Psoas muscle (tissue), 8 donors: ENCODE measurements at places on chromosomes 5 and 9.

- H3K4me1 ChIP-seq, result peaks cover 10% of the 10 kb centered on the region
- peak overlapping the region; percentile 93 for H3K4me3 ChIP-seq
- no peaks in the 10 kb centered on the region for H3K27me3 ChIP-seq
- DNase-seq, result no peak
- H3K36me3 ChIP-seq, result no peaks in the 10 kb centered on the region
Measured at GRCh38 chr5:122775550-122776542, 966 bp downstream of the SNX2 start.

- no peak overlapping the region for H3K27ac ChIP-seq
- H3K4me1 ChIP-seq, result no peaks in the 10 kb centered on the region
- H3K36me3 ChIP-seq, result no peaks in the 10 kb centered on the region
- H3K4me3 ChIP-seq, result no peak overlapping the region
- no peaks in the 10 kb centered on the region for H3K27me3 ChIP-seq
Measured at GRCh38 chr9:78899006-78899405, 602.1 kb downstream of the PSAT1 start.

DNA sequence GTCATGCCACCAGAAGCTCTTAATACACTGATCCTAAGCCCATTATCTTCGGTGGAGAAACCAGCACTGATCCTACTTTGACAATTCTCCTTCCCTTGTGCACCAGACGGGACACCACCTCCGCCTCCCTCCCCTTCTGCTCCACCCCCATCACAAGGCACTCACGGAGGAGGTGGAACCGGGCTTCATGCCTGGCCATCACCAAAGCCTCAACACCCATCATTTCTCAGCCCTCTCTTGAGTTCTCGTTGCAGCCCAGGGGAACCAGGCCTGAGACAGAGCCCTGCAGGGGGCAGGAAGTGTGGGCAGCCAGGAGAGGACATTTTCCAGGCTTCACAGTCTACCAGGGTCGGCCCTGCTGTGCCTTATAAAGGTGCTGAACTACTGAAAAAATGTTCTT, 160.5 kb downstream of the GOLPH3 start:
- H3K4me1 ChIP-seq, result peaks cover 12% of the 10 kb centered on the region
- H3K27me3 ChIP-seq, result no peaks in the 10 kb centered on the region
- no peaks in the 10 kb centered on the region for H3K36me3 ChIP-seq
- H3K4me3 ChIP-seq, result no peak overlapping the region

- no peaks in the 10 kb centered on the region for H3K4me1 ChIP-seq
- no peaks in the 10 kb centered on the region for H3K36me3 ChIP-seq
- H3K4me3 ChIP-seq, result no peak overlapping the region
- H3K27me3 ChIP-seq, result no peaks in the 10 kb centered on the region
Measured at GRCh38 chr5:138148811-138149210, 9.6 kb upstream of the NME5 start.

- no peaks in the 10 kb centered on the region for H3K4me1 ChIP-seq
- H3K36me3 ChIP-seq, result no peaks in the 10 kb centered on the region
- no peak for DNase-seq
- H3K27ac ChIP-seq, result no peak overlapping the region
- H3K27me3 ChIP-seq, result no peaks in the 10 kb centered on the region
Measured at GRCh38 chr9:19223724-19224123, 6.8 kb upstream of the DENND4C start.

GRCh38 chr9:133869674-133870405, 122.3 kb downstream of the VAV2 start:
- peaks cover 19% of the 10 kb centered on the region for H3K27me3 ChIP-seq
- DNase-seq, result no peak
- no peaks in the 10 kb centered on the region for H3K36me3 ChIP-seq
- no peak overlapping the region for H3K4me3 ChIP-seq
- no peak overlapping the region for H3K27ac ChIP-seq
- H3K4me1 ChIP-seq, result no peaks in the 10 kb centered on the region

- H3K27ac ChIP-seq, result no peak overlapping the region
- H3K4me3 ChIP-seq, result no peak overlapping the region
- no peaks in the 10 kb centered on the region for H3K27me3 ChIP-seq
- H3K36me3 ChIP-seq, result no peaks in the 10 kb centered on the region
- H3K4me1 ChIP-seq, result peaks cover 5% of the 10 kb centered on the region
- no peak for DNase-seq
Measured at GRCh38 chr5:6556089-6556801, 76.6 kb downstream of the NSUN2 start.

GRCh38 chr9:12094046-12094445, 599.1 kb upstream of the TYRP1 start:
- H3K4me3 ChIP-seq, result no peak overlapping the region
- H3K27ac ChIP-seq, result no peak overlapping the region
- H3K36me3 ChIP-seq, result no peaks in the 10 kb centered on the region
- DNase-seq, result no peak
- H3K4me1 ChIP-seq, result no peaks in the 10 kb centered on the region

DNA sequence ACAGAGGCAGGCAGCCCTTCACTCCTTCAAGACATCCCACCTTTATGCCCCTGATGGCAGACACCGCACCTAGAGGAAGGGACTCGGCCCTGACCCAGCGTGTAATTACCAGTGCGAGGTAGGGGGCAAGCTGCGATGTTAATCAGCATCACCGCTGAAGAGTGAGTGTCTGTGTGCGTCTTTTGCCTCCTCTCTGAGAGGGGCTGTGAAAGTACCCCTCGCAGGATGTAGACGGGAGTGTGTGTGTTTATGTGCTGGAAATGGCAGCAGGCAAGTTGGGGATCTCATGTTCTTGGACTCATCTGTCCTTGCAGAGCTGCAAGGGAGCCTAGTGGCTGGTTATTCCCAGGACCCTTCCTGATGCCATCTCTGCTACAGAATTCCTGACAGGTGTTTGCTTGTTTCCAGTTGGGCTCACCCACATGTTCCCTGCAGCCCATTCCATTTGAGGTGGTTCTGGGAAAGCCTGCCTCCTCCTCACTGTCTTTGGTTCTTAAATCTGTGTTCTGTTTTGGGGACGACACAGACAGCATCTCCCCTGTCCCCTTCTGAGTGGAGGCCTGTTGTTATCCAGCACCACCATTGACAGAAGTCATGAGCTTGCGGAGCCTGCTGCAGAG, 70.5 kb downstream of the ZNF618 start:
- H3K27ac ChIP-seq, result no peak overlapping the region
- DNase-seq, result no peak
- H3K27me3 ChIP-seq, result no peaks in the 10 kb centered on the region
- H3K36me3 ChIP-seq, result no peaks in the 10 kb centered on the region
- H3K4me1 ChIP-seq, result no peaks in the 10 kb centered on the region
- H3K4me3 ChIP-seq, result no peak overlapping the region

- DNase-seq, result no peak
- H3K27me3 ChIP-seq, result no peaks in the 10 kb centered on the region
- peaks cover 10% of the 10 kb centered on the region for H3K4me1 ChIP-seq
- no peaks in the 10 kb centered on the region for H3K36me3 ChIP-seq
- no peak overlapping the region for H3K4me3 ChIP-seq
Measured at GRCh38 chr9:5582835-5583195, 46.1 kb upstream of the RIC1 start.

DNA sequence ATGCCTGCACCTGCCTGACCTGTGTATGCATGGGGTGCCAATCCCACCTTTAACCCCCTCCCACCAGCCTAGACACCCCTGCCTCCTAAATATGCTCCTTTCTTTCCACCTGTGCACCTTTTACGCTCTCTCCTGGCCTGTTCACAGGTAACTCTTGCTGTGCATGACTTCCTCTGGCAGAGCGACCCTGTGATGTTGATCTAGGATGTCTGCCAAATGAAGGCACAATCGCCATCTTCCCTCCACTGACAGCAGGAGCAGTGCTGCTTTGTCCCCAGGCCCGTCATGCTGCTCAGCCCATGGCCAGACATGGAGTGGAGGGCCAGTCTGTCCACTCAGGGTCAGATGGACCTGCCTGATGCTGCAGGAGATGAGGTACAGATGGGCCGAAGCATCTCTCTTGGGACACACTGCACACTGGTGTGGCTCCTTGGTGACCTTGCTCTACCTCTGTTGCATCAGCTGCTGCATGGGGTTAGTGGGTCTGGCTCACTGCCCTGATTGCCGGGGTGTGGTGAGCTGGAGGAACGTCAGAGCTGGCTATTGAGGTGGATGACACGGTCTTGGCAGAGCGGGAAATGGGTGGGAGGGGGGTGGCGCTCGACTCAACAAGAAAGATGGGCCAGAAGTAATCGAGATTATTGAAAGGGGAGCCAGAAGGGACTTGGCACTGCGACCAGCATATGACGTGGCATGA, 101.7 kb upstream of the PITX1 start:
- no peaks in the 10 kb centered on the region for H3K27me3 ChIP-seq
- no peak overlapping the region for H3K4me3 ChIP-seq
- H3K27ac ChIP-seq, result no peak overlapping the region
- peaks cover 12% of the 10 kb centered on the region for H3K4me1 ChIP-seq

- H3K4me3 ChIP-seq, result no peak overlapping the region
- no peaks in the 10 kb centered on the region for H3K36me3 ChIP-seq
- no peak for DNase-seq
- H3K27ac ChIP-seq, result no peak overlapping the region
- H3K27me3 ChIP-seq, result no peaks in the 10 kb centered on the region
- no peaks in the 10 kb centered on the region for H3K4me1 ChIP-seq
Measured at GRCh38 chr5:131824631-131825030, 27.8 kb upstream of the FNIP1 start.

DNA sequence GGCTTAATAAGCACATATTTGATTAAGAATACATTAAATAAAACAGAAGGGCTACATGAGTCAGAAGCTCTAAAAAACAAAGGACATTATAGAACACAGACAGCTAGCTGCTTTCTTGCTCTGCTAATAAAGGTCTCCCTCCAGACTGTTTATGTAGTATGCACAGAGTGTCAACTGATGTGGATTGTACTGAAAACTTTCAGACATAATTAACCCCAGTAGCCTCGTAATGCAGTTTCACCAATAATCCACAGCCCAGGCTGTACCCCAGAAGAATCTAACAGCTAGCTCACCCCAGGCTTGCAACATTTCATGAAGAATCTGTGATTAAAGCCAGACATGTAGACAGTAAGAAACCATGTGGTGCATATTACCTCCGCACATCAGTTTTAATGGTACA, 30.8 kb downstream of the FGF10 start:
- H3K4me1 ChIP-seq, result no peaks in the 10 kb centered on the region
- H3K27me3 ChIP-seq, result no peaks in the 10 kb centered on the region
- no peaks in the 10 kb centered on the region for H3K36me3 ChIP-seq
- no peak for DNase-seq
- no peak overlapping the region for H3K4me3 ChIP-seq
- H3K27ac ChIP-seq, result no peak overlapping the region
